GM12892 (cell line): ENCODE measurements at places on chromosomes 7 and 10.

DNA sequence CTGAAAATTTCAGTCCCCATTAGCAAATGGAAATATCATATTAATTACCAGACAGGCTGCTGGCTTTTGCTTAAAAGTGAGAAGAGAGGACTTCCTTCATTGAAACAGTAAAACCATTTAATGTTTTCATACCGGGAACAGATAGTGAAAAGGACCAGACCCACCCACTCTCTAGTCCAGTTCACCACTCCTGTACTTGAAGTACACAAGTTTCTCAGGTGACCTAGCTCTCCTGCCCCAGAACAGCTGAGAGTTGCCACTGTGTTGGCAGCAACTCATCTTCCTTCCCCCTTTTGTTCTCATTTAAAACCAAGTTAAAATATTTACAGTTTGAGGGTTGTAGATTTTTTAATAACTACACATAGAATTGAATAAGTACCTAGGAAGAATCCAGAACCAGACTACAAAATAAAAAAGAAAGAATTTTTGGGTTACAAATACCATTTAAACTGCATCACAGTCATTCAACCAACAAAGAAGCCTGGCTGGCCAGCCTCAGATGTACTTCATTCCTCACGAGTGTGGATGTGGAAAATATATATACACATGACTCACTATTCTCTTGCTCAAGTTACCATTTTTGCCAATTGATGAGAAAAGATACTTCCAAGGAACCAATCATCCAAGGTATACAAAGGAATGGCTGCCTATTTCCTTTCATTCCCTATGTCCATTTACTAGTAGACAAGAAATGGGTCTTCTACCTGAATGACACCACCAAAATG lies 68.1 kb downstream of the VPS41 start:
- DNase-seq, result no peak

- DNase-seq, result no peak
Measured at GRCh38 chr10:33791272-33791660, 456.8 kb upstream of the NRP1 start.

GRCh38 chr7:67794544-67794943 lies 797.9 kb downstream of the TYW1 start:
- DNase-seq, result no peak

DNA sequence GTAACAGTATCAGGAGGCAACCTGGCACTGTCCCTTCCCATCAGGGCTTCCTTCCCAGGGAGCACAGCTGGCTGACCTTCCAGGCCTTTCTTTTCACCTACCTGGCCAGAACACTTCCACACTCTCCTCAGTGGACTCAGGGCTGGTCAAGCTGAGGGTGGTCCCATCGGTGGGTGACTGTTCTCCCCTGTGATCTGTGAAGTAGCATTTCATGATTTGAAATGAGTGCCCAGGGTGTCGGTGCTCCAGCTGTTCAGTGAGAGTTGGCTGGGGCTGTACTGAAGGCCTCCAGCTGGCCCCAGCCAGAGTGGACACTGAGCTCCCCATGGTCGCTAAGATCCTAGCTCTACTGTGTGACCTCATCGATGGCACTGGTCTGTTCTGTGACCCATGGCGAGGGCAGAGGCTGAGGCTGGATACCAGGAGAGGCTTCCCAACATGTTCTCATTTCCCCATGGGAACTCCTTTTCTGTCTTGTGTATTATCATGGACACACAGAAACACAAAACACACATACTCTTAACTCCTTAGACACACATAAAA lies at the start of gene FAM170B:
FAM170B (minus strand) TSS at position 316 of the 543 bp plus-strand sequence; CDS start at position 213, 103 bp downstream.
- no peak for DNase-seq

DNA sequence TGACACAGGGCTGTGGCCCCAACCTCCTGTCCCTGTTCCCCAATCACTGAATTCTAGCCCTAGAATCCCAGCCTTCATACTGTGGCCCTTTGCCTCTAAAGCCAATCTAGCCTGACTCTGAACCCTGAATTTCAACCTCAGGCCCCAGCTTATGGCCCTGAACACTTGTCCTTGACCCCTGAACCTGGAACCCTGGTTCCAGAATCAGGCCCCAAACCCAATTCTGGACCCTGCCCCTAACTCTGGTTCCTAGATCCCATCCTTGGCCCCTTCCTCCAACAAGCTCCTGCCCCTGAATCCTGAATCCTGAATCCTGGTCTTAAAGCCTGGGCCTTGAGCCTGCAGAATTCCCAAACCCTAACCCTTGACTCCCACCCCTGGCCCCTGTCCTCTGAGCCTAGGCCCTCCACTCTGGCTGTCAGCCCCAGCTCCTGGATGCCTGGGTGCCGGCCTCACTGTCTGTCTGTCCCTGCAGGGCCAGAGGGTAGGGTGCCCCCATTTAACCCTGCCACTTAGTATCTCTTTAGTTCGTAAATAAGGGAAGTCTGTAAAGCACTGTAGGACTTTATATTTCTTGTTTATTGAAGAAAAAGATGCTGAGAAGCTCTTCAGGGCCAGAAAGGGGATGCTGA lies 1.3 kb downstream of the INPP5A start:
- DNase-seq, result no peak

- DNase-seq, result no peak
Measured at GRCh38 chr10:4351723-4352413, 474.1 kb upstream of the AKR1E2 start.

- DNase-seq, result no peak
Measured at GRCh38 chr7:2417981-2418481, 14.6 kb downstream of the CHST12 start.

DNA sequence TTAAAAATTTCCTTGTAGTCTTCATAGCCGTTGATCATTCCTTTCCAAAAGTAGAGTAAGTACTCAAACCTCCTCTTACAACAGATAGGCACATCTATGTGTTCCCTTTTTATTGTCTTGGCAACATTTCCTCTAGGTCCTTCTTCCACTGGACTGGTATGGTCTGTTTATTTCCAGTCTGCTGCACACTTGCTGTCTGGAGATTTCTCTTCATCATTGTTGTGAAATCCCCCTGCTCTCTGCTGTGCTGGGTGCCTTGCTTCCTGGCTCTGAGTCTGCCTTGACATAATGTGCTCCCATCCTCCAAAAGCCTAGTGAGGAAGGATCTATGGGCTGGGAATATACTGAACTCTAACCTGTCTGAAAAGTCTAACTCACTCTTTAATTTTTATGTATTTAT lies 545.3 kb upstream of the VSTM2A start:
- no peak for DNase-seq

DNA sequence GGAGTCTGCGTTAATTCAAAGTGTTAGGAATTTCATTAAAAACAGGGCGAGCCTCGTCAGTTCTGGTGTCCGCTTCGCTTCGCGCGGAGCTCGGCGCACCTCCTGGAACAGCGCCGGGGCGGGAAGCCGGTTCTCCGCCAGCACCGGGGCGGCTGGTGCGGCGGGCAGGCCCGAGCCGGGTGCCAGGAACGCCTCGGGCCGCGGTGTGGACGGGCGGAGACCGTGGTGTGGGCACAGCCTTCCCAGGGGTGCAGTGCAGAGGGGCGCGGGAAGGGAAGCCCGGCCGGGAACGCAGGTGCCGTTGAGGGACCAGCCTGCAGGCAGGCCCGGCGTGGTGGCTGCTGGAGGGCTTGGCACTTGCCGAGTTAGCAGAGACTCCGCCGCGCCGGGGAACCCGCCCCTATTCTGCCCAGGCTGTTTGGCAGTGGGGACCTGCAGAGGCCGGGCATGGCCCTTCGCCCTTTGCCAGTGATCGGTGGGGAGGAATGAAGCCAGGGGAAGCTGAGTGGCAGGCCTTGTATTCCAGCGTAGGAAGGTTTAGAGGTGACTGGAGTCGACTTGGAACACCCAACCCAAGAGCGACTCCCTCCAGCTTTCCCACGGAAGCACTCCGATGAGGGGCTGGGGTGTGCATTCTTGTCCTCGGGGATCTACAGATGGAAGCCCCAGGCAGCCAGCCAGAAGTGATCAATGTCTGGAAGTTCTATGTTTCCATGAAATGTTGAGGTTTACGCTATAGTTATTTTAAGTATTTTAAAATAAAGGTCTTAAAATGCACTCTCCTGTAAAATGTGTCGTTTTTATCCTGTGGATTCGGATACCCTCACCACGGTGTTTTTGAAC lies 945 bp upstream of the RHEB start:
- no peak for DNase-seq

DNA sequence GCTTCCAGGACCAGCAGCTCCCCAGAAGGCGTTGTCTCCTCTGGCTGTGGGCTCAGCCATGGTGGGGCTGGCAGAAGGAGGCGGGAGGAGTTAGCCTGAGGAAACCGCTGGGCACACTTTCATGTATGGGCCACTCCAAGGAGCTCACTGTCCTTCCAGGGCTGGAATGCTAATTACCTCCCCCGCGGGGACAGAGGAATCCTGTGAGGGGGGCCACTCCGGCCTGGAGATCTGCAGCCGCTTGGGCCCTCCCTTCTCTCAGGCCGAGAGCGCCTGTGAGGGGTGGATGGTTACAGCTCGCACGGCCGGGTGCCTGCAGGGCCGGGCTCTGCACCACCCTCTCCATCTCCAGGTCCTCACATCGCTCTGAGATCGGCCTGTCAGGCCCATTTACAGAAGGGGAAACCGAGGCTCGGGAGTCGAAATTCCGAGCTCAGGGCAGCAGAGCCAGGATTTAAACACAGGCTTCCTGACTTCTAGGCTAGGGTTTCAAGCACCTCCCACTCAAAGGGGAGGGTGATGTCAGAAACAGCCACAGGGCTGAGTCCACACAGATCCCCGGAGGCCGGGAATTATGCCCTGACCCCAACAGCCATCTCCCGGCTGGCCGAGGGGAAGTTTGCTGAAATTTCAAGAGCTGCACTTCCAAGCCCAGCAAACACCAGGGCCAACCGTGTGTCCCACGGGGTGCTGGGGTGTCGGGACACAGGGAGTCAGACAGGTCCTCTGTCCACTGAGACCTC lies 59.1 kb downstream of the PDGFA start:
- no peak for DNase-seq

DNA sequence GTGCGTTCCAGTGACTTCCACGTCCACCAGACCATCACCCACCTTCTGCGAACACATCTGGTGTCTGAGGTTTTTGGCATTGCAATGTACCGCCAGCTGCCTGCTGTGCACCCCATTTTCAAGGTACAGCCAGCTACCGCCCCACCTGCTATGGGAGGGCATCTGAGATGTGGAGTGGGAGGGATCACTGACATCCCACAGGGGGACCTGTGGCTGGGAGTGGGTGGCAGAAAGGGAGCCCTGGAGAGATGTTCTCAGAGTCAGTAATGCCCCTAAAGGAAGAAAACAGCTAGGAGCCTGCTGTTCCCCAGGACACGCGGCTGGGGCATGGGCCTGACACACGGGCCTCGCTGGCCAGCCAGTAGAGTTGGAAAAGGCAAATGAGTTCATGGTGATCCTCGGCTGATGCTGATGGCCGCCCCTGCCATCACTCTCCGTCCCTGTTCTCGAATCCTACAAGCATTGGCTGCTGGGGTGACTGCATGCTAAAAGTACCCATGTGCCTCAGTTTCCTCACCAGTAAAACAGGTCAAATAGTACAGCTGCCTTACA lies 66.6 kb downstream of the ALOX5 start:
- no peak for DNase-seq

GRCh38 chr10:79316671-79317431 lies 30.4 kb upstream of the PPIF start:
- peak; percentile 37 for DNase-seq

- DNase-seq, result no peak
Measured at GRCh38 chr10:32943854-32944661, 14.0 kb downstream of the ITGB1 start.

- no peak for DNase-seq
Measured at GRCh38 chr7:30894866-30895605, 16.6 kb upstream of the AQP1 start.

GRCh38 chr7:44595934-44596635 lies 10.3 kb upstream of the OGDH start:
- DNase-seq, result no peak

DNA sequence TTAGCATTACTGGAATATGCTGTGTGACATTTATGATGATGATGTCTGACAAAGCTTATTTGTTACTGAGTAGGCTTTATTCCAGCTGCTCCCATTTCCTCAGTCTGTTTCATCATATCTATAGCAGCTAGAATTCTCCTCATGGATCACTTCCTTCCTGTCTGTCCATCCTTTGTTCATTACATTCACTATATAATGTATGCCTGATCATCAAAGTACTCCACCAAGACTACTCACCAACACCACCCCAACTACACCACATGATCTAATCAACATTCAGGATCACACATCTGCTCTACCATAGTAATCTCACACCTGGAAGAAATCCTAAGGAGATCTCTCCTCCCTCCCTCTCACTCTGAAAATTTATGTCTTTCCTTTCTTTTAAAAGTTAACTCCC lies 61.3 kb downstream of the APBB1IP start:
- DNase-seq, result no peak

DNA sequence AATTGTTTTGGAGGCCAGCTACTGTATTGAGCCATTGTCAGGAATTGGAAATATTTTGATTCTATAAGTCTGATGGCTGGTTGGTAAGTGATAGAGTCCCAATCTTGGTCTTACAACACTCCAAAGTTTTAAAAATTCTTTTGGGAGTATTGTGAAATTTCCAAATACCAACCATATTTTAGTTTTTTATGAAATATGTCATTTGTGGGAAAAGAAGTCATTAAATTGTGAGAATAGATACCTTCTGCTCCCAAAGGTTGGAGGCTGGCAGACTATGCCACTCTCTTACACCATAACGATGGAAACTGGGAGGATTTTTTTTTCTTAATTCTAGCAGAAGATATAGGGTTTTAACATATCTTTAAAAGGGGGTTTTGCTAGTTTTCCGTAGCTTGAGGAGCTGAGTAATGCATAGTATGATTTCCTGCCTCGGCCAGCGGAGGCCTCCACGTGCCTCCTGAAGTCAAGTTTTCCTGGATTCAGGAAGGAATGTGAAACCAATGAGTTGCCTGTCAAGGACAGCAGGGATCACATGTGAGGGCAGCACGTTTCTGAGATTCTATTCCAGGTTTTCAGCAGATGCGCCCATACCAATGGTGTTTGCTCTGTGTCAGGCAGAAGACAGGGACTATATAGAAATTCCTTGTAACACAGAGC lies 92.2 kb upstream of the LAMB4 start:
- DNase-seq, result no peak
